ENCODE measurements at places on chromosomes 3 and 15.

DNA sequence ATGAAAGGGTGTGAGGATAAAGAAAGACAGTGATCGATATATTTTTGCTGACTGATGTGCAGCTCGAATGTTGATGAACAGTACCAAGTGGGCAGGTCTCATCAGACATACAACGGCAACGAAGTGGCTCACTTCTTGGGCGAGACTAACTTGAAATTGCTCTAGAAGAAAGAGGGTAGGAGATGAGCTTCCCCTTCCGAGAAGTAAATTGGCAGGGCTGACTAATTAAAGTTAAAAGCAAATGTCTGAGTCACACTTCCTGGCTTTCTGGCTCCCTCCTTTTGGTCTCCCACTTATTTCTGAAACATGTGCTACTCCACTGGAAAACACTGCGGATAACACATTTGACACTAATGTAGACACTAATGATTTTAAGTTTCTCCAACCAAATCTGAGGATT is 228.3 kb downstream of the ABHD5 start:
- no peak for DNase-seq

DNA sequence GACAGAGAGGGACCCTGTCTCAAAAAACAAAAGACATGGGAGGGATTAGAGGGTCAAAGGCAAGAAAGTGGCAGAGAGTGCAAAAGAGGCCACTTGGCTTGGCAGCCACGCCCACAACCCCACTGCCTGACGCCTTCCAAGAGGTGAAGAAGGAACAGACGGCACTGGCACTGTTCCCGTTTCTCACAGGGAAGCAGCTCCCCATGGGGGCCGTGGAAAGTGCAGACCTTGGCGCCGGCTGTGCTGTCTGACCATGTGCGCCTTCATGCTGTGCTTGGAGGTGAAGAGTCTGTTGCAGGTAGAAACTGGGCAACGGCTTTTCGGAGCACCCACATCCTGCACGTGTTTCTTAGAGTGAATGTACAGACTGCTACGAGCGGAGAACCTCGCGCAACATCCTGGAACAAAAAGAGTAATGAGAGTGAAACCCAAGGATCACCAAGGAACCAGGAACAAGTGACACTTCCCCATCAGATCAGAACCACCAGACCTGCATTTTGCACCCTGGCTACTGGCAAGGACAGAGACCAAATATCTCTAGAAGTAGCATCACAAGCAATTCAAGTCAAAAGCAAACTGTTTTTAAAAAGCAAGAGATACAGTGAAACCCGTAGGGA is 9.7 kb downstream of the ZXDC start:
- no peak for DNase-seq

DNA sequence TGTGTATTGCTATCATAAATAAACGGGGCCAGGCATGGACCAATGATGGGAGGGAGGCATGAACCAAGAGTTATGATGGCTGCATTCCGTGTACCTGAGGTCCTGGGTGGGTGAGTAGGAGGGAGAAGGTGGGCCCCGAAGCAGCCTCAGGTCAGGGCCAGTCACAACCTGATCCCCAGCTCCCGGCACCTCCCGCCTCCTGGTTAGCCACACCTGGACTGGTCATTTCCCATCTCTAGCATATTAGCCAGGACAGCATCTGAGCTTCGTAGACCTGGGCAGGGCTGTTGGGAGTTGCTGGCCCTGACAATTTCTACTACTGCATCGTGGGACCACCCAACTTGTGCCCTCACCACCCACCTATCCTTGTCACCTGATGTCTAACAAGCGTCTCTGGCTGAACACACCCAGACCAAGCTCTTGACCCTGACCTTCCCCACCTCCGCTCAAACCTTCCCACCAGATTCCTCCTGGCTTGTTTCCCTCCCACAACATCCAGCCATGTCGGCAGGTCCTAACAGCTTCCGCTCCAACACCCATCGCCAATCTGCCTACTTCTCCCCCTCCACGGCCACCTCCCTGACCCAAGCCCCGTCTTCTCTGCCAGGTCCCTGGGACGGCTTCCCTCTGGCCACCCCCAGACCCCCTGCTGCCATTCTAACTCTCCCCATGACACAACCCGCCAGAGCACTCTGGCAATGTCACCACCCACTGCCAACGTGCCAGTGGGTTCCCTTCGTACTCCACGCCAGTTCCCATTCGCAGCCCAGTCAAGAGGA is 133.8 kb upstream of the IQSEC1 start:
- no peak for DNase-seq

- no peak for DNase-seq
Measured at GRCh38 chr3:32217339-32217738, 21.1 kb upstream of the CMTM8 start.

Measured in CD8-positive, alpha-beta T cell (primary cell).